ENCODE measurements at places on chromosomes 13 and 19.

- DNase-seq, result no peak
Observed at GRCh38 chr13:85900521-85900920, 101.3 kb upstream of the SLITRK6 start.

DNA sequence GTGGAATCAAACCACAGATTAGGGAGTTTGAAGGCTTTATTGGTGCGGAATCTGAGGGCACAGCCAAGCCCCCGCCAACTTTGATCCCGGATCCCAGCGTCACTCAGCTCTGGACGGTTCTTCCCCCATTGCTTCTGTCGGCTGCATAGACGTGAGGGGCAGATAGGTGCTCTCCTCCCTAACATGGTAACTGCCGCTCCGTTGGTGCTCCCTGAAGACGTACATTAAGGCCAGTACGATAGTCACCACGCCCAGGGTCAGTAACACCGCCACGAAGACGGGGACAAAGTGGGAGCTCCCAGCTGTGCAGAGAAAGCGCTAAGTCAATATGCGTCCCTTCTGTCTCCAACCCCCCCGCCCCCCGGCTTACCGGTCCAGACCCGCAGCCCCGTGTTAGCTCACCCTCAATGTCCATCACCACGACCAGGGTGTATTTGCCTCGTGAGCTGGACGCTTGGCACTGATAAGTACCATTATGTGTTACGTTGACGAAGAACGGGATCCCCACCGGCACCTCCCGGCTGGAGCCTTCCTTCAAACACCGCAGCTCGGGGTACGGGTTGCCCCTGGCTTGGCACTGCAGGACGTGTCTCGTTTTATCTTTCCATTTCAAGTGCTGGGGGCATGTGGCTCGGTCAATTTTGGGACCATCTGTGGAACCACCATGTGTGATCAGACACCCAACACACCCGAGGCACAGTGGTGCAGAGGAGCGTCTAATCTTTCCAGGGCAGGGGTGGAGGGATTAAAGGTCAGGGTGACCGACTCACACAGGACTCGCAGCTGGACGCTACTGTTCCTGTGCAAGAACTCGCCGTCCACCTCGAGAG lies 644 bp upstream of the RAVER1 start:
- DNase-seq, result no peak

DNA sequence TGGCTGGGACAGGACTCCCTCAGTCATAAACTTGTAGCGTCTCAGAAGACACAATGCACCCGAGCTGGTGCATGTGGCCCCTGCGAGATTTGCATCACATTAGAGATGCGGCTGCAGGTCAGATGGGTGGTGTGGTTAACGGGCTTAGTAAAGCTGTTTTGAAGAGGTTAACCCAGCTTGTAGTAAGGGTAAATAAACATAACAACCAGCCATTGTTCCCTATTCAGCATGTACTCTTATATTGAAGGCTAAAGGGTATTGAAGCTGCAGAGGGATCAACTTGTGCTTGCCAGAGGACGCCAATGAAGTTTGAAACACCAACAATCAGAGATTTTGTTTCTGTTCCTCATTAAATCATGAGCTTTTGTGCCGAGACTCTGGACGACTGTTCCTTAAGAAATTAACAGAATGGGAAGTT lies 79.4 kb downstream of the ZIC5 start:
- DNase-seq, result no peak

DNA sequence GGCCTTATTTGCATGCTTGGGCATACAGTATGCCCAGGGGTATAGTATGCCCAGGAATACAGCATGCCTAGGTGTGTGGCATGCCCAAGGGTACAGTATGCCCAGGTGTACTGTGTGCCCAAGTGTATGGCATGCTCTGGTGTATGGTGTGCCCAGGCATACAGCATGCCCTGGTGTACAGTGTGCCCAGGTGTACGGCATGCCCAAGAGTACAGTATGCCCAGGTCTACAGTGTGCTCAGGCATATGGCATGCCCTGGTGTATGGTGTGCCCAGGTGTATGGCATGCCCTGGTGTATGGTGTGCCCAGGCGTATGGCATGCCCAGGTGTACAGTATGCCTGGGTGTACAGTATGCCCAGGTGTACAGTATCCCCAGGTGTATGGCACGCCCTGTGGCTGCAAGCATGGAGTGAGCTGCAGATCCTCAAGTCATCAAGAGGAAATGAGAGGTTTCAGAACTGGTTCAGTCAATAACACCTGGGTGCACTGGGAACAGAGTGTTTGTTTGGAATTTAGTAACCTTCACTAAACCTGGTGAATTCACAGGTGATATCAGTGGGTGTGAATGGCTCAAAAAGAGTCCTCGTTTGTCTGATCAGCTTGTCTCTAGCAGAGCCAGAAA lies 7.8 kb upstream of the C13orf42 start:
- DNase-seq, result no peak

DNA sequence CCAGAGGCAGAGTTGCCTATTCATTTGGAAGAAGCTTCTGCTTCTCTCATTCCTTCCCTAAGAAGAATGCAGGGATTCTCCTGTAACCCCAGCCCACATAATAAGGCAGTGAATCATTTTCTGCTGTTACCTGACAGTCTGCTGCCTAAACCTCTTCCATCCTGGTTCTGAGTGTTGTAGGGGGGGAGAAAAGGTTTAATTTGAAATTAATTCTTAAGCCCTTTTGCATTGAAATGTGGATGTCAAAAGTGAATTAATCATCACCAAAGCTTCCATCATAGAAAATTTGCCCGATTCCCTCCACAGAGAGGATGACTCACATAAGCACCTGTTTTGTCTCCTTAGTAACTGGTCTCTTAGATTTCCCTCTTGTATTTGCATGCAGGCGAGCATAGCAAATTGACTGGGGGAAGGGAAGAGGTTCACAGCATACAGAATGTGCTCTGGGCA lies 146.7 kb upstream of the FNDC3A start:
- no peak for DNase-seq

- DNase-seq, result no peak
Observed at GRCh38 chr19:33259539-33259938, 33.9 kb upstream of the SLC7A10 start.

- no peak for DNase-seq
Observed at GRCh38 chr13:109900741-109901140, 114.4 kb upstream of the IRS2 start.

GRCh38 chr19:54352546-54352945 lies 12.2 kb downstream of the LAIR1 start:
- DNase-seq, result no peak

DNA sequence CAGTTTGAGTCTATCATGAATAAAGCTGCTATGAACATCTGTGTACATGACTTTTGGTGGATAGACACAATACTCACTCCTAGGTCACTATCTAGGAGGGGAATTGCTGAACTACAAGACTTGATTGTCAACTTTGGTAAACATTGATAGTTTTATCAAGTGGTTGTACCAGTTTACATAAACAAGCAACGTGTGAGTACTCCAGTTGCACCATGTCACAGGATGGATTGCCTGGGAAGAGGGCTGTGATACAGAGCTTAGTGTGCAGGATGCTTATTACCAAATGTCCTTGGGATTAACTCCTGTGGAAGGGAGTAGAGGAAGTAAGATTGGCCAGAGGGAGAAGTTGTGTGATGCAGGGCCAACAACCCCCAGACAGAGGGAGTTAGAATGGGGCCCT lies 37.7 kb downstream of the RAP2A start:
- DNase-seq, result no peak

DNA sequence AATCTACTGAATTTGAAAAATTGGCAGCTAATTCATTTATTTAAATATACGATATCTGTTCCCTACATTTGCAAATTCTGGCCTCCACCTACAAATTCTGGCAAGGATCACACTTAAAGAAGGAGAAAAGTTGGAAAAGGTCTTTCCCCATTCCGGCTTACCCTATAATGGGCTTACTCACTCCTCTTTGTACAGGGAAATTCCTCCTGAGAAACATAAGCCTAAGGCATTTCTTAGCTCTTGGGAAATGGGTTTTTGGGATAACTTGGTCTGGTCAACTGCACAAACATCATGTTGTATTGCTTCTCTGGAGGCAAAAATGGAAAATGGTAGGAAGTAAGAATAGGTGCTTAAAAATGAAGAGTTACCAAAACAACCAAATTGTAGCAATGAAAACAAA lies 25.5 kb downstream of the KCTD12 start:
- DNase-seq, result no peak

DNA sequence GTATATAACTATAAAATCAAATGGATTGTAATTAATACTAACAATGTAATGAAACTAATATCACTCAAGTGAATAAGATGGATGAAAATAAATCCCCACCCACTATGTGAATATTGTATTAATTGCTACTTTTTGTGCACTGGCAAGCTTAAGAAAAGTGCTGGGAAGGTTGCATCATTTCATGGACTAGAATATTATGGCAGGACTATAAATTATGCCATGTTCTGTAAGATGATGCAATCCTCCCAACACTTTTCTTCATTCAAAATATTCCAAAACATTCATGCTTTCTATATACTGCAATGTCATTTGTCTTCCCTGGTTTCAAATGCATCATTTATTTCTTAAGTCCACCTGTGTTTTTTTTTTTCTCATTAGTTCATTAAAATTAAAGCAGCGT lies 457.6 kb upstream of the GPC6 start:
- no peak for DNase-seq
